Brain pericyte (primary cell): ENCODE measurements at places on chromosomes 7 and 10.

DNA sequence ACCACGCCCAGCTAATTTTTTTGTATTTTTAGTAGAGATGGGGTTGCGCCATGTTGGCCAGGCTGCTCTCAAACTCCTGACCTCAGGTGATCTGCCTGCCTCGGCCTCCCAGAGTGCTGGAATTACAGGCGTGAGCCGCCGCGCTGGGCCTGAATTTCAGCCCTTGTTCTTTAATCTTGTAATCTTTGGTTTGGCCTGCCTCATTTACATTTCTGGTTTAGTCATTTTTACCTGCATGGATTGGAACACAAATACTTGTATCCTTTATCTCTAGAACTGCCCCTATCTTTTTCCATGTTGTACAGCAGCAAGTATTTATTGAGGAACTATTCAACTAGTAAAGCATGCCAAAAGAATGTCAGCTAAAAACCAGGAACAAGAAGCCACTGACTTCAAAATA is 195.6 kb upstream of the FRMD4A start:
- no peak for DNase-seq

DNA sequence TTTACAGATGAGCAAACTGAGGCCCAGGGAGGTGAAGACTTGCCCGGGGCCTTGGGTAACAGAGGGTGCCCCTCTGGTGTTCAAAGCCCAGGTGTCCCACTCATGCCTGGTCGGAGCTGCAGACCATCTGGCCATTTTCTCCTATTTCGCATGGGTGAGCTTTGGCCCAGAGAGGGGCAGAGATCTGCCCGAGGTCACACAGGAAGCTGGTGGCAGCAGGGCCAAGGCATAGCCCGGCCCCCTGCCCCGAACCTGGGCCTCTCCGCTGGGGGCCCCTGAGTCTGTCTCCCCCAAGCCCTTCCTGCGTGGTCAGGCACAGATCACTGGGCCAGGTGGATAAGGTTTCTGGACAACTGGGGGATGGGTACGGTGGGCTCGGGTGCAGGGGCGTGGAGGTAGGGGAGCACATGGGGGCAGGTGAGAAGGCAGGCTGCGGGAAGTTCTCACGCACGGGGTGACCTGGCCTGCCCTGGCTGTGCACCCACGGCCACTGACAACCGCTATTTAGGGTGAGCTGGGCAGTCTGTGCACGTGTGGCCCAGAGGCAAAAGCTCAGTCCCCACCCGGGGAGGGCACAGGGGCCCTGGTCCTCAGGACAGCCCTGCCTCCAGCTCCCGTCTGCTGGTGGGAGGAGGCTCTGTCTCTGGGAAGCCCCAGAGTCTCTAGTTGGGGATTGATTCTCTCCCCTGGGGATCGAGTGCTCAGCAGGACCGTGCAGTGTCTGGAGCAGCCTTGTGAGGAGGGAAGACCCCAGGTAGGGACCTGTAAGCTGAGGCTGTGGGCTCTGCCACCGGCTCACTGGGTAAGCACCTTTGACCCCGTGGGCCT is 68.6 kb downstream of the UNCX start:
- DNase-seq = no peak

- DNase-seq = no peak
Measured at GRCh38 chr7:110850224-110850623, 240.7 kb upstream of the LRRN3 start.

DNA sequence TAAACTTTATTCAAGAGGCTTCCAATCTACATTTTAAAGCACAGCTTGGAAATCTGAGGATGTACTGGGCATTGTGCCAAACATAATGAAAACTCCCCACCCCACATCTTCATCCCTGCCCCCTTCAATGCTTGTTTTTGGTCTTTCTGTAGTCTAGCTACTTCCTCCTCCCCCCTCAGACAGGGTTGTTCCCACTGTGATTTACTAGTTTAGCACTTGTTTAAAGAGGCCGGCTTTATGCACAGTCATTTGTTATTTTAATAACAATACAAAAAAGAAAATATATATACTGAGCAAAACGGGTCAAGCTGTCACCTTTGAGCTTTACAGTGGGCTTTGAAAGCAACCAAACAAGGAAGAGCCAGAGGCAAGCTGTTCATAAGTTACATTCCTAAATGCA is 132.6 kb downstream of the CHRM2 start:
- peak; percentile 82 for DNase-seq

GRCh38 chr7:137882261-137882668 is 35.5 kb upstream of the DGKI start:
- DNase-seq = no peak

DNA sequence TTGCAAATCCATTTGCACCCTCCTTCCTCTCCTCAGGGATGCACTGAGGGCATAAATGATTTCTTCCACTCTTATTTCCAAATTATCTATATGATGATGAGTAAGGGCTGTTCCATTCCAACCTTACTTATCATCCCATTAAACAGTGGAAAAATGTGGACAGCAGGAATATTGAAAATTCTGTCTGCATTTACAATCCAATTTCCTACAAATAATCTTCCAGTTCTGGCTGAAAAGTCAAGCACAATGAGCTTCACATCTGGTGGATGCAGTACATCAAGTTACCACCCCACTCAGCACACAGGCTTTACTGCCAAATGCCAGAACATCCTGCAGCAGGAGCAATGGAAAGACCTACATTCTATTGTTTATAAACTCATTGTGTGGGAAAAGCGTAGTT is 345.0 kb upstream of the STEAP1 start:
- no peak for DNase-seq

- no peak for DNase-seq
Measured at GRCh38 chr10:72425133-72425532, 70.4 kb upstream of the DNAJB12 start.

DNA sequence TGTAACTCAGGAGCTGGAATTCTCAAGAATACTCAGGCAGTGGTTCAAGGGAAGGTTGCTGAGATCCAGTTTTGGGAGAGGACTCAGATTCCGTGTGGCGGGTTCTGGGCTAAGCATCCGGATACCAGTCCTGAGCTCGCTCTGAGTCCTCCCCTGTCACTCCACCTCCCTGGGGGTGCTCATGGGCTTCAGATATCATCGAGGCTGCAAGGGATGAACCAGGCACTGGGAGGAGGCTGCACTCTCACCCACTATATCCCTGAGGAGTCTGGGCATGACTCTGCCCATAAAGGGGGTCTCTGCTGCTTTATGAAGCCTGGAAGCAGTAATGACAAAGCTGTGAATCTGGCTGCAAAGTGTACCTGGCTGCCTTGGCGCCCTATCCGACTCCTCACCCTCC is 188.5 kb downstream of the TNS3 start:
- no peak for DNase-seq

DNA sequence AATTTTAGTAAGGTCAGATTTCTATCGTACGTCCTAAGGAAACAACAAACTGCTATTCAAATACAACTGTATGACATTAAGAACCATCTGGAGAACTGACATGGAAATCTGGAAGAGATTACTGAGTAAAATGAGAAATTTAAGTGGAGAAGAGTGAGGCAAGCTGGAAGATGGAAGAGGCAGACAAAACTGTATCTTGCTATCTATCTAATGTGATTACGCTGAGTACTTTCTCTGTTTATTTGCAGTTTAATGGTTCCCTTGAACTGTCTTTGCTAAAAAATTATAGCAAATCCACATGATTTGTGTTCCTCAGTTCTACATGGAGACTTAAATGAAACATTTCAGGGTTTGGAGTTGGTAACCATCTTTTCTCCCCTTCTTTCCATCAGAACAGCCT is 927.1 kb upstream of the MBL2 start:
- DNase-seq = no peak

- DNase-seq = peak; percentile 93
Measured at GRCh38 chr7:134891262-134891695, 95.0 kb upstream of the AGBL3 start.

DNA sequence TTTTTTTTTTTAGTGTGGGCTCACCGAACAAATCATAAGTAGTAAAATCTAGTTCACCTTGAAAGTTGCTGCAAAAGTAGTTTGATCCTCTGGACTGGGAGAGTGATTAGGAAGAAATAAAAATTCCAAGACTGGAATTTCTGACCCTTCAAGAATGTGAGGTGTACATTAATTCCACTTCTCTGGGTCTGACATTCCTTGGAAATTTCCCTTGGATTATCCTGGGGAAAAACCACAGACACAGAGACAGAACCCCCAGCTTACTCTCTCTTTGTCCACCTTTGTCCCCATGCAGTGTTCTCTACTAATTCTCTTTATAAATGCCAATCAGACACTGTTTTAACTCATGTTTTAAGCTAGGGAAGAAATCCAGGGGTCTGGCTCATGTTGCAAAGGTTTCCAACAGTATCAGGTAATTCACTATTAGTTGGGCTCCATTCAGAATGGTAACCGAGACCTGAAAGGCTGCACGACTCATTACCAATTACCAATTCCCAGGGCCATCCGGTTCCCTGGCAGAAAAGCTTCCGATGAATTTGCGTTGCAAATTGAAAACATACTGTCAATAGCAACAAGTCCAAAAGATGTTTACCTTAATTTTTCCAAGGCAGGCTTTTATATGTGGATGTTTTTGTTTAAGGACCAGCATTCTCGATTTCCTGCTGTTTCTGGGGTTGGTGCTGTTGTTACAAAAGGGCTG is 86.3 kb downstream of the BAMBI start:
- DNase-seq = no peak

DNA sequence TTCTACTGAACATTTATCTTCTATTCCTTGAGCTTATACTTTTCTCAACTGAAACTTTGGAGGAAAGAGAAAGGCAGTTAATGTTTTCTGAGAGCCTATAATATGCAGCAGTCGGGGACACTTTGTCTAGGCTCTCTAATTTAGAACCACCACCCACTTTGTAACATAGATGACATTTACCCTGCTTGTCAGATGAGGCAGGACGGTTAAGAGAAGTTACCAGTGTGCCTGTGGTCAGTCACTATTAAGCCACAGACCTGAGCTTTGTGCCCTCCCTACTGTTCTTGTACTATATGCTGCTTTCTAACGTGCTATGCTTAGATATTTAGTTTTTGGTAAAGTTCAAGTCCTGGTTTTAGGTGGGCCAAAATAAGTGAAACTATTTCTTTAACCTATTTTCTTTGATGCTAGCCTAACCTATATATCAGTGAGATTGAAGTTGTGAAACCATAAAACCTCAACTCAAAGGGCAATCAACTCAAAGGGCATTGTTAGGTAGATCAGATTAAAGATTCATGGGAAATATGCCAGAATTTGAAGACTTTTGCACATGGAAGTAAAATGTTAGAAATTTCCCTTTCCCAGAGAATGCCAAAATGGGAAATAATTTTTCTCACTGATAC is 156.5 kb upstream of the AGR3 start:
- DNase-seq = no peak

DNA sequence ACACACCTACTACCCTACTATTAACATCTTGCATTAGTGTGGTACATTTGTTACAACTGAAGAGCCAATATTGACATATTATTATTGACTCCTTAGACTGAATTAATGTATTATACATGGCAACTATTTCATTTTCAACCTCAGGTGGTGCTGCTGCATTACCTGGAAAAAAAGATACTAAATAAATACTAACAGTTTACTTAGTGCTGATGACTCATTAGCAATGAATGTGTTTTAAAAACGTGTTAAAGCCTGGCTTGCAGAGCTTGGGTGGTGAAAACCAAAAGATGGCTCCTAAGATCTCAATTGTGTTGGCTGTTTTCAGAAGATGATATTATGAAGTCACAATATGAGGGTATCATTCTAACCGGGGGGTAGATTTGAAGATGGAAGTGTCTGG is 34.8 kb downstream of the CFAP43 start:
- DNase-seq = no peak

DNA sequence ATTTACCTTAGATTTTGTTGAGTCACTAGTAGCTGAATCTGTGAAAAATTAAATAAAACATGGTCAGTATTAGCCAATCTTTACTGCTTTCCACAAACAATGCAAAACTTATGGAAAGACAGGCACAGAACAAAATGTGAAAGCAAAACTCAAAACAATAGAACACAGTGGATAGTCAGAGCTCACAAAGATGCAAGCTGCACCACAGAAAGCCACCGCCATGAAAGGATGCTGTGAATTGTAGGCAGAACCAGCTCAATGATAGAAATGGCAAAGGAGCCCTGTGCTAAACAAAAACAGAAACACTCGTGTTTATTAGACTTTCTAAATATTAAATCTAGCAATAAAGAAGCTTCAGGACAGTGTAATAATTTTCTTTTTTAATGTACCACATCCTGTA is 134.4 kb downstream of the ARHGAP21 start:
- no peak for DNase-seq

DNA sequence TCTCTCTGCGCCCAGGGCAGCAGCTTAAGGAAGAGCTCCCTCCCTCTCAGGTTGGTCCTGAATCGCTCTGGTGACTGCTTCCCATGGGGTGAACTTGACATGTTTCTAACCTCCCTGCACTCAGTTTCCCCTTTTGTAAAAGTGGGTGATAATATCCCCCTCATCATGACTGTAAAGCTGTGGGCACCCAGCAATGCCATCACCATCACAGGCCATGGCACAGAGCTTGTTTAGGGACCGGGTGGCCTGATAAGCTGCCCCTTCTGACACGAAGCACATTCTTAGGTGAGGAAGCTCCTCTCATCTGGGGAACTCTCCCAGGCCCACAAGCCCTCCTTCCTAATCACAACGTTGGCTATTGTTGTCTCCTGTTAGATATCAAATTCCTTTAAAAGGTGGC is 972.8 kb upstream of the ZNF722 start:
- DNase-seq = no peak

- no peak for DNase-seq
Measured at GRCh38 chr7:94621120-94621519, 34.8 kb downstream of the SGCE start.

- DNase-seq = no peak
Measured at GRCh38 chr7:150340024-150340749, 1.2 kb downstream of the RARRES2 start.

GRCh38 chr7:128021366-128021765 is 9.9 kb downstream of the LRRC4 start:
- DNase-seq = no peak

DNA sequence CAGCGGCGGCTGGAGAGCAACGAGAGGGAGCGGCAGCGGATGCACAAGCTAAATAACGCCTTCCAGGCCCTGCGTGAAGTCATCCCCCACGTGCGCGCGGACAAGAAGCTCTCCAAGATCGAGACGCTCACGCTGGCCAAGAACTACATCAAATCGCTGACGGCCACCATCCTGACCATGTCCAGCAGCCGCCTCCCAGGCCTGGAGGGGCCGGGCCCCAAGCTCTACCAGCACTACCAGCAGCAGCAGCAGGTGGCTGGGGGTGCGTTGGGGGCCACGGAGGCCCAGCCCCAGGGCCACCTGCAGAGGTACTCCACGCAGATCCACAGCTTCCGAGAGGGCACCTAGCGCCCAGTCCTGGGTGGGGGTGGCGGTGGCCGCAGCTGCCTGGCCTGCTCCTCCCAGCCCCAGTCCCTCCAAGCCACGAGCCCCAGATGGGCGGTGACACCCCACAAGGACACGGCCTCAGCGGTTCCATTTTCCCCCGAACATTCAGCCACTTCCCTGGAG is 1.3 kb downstream of the BHLHA15 start:
- no peak for DNase-seq
